Right forelimb (tissue), 1 donor: ENCODE measurements at places on chromosomes 11 and 22.

GRCh38 chr11:126149759-126150625, 61.5 kb downstream of the RPUSD4 start:
- DNase-seq: no peak

- DNase-seq: peak; percentile 99
Measured at GRCh38 chr11:72080326-72081183, at the start of the genes LRRC51 and NUMA1. TSS of gene LRRC51 (plus strand) at chr11:72080850. CDS start at chr11:72089084, 8,234 bp downstream. TSS of gene NUMA1 (minus strand) at chr11:72080542. CDS start at chr11:72035943, 44,599 bp downstream.

DNA sequence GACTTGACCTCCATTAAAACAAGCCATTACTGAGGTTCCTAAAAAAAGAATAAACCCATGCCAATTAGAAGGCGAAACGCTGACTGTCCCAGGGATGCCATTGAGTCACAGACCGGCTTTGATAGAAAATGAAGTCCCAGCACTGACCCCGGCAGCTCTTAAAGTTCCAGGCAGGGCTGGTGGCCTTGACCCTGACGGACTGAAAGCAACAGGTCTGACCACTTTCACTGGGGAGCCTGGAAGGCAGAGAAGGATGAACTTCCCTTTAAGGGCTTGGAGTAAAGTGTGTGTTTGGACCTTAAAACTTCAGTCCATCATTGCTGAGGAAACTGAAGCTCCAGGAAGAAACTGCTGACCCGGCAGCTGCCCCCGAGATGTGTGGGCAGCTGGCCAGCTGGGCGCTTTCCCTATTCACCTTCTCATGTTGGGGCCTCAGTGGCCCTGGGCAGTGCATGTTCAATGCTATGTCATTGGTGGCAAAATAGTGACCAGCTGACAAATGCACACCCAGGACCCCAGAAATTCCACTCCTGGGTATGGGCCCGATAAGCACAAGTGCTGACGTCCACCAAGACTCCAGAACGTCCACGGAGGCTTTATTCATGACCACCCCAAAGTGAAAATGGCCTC, 18.9 kb upstream of the EFCAB6 start:
- no peak for DNase-seq

- no peak for DNase-seq
Measured at GRCh38 chr22:29877620-29878019, 5.4 kb upstream of the MTMR3 start.

DNA sequence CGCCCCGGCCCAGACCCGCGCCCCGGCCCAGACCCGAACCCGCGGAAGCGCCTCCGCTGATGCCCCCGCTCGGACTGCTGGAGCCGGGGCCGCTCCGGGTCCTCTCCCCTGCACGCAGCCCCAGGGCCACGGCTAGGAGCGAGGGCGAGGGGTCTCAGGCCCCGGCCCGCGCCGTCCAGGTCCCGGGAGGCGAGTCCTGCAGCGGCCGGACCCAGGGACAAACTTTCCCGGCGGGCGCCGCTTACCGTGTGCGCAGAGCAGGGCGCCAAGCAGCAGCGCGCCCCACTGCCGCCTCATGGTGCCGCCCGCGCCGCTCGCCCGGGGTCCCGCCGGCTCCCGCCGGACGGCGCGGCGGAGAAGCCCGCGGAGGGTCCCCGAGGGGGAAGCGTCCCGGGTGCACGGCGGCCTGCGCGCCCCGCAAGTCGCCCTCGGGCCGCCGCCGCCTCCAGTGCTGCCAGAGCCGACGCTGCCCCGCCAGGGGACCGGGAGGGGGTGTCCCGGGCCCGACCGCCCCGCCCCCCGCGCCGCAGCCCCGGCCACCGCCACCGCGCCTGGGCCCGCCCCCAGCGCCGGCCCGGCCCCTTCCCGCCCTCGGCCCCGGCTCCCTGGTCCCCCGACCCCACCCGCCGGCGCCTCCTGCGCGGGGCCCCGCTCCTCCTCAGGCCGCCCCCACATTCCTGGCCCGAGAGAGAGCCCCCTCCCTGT, at the start of gene LRP4:
TSS of gene LRP4 (minus strand) at position 468 of the 705 bp plus-strand sequence. CDS start at position 297, 171 bp downstream.
- peak; percentile 84 for DNase-seq

DNA sequence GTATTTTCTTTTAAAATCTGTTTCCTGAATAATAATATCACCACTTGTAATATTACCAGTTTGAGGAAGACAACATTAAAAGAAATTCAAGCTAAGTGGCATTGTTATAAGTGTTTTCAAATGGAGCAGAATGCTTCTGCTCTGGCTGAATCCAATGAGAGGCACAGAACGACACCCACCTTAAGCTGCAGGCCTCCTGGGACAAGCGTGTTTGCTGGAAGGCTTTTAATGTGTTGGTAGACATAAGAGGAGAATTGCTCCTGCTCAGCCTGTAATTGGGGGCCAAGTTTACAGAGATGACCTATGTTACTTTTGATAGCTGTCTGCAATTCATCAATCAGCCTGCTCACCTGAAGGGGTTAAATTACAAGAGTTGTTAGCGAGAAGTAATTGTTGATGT, 242.2 kb downstream of the DCDC1 start:
- DNase-seq: no peak

DNA sequence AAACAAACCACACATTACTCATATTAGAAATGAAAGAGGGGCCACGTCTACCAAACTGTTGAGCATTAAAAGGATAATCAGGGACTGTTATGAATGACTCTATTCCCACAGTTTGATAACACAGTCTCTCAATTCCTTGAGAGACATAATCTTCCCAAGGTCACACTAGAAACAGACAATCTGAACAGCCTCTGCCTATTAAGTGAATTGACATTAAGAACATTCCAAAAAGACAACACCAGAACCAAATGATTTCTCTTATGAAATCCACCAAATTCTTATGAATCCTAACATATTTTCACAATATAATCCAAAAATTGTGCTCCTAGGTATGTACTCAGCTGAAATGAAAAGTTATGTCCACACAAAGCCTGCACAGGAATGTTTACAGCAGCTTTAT, 4.6 kb downstream of the RFPL1 start:
- DNase-seq: no peak

GRCh38 chr22:22928666-22929380, 41.2 kb downstream of the IGLL5 start:
- DNase-seq: no peak

DNA sequence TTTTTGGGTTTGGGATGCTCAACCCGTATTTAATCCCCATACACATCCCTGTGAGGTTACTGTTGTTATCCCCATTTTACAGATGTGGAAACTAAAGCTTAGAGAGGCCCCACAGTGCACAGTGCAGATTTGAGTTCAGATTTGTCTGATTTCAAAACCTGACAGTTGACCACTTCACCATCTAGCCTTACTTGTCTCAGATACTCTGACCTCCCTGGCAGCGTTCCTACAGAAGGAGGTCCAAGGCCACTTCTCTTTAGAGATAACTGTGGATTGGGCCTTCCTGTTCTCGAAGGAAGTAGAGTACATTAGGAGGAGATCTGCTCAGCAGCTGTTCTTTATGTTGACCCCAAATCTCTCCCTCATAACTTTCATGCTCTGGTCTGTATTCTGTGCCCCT, 46.7 kb upstream of the CTTN start:
- DNase-seq: no peak

GRCh38 chr11:65416841-65417701, 5.5 kb upstream of the NEAT1 start:
- no peak for DNase-seq

- no peak for DNase-seq
Measured at GRCh38 chr11:35859301-35859700, 84.6 kb upstream of the LDLRAD3 start.

GRCh38 chr11:130865774-130866114, 50.5 kb downstream of the SNX19 start:
- no peak for DNase-seq

DNA sequence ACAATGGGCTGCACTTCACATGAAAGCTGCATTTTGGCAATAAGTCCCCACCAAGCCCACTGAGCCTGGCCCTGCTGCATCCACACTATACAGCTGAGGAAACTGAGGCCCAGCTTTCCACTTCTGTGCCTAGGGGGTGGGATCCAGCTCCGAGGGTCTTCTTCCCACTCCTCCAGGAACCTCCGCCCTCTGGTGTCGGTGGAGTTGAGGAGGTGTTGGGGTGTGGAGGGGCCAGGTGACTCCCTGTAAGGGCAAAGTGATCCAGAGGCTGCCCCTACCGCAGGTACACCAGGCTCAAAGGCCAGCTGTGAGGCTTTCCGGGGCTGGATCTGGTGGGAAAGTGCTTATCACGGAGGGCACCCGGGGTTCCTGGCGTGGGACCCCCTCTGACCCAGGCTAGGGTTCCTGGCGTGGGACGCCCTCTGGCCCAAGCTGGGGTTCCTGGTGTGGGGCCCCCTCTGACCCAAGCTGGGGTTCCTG, 125.0 kb downstream of the KCNQ1 start:
- peak; percentile 35 for DNase-seq

GRCh38 chr22:46639843-46640242, 19.7 kb downstream of the GRAMD4 start:
- DNase-seq: no peak

DNA sequence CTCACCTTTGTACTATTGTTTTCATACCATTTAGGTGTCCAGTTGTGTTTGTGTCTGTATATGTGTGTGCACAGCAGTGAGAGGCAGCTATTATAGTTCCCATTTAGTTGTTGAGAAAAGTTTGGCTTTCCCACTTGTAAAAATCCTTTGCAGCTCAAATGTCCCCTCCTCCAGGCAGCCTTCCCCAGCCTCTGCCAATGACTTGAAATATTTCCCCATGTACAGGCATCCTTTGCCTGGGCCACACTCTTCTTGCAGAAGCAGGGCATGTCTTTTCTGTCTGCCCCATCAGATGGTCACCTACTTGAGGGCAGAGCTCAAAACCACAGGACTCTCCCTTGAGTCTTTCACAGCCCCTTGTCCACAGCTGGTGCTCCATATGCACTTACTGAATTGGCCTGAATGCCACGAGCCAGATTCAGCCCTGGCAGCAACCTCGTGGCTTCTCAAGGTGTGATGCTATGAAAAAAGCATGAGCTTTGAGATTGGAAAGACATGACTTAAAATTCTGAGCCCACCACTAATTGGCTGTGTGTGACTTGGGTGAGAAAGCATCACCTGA, 39.3 kb downstream of the MYEOV start:
- DNase-seq: no peak
